Posterior cingulate gyrus (tissue), 11 donors: ENCODE measurements at places on chromosomes 1 and 21.
A peak's percentile ranks its signal among the peaks of the same experiment; 100 is the strongest.

DNA sequence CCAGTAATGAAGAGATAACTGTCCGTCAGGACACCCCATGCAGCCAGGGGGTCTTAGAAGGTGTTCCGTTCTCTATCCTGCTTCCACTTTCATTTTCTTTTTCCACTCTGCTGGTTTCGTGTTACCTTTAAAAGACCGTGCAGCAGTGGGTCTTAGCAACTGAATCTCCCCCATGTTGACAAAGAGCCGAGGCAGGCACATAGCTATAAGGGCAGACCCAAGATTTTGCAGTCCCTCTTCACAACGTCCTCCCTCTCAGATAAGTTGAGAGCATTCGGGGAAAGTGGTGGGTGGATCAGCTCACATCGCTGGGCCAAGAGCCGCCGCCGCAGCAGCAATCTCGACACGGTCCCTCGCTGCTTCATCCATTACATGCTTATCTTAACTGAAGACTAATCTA, 355.5 kb downstream of the LMO4 start:
- DNase-seq, result peak; percentile 76

- no peak for DNase-seq
Observed at GRCh38 chr1:237901299-237901934, 10.7 kb upstream of the ZP4 start.

DNA sequence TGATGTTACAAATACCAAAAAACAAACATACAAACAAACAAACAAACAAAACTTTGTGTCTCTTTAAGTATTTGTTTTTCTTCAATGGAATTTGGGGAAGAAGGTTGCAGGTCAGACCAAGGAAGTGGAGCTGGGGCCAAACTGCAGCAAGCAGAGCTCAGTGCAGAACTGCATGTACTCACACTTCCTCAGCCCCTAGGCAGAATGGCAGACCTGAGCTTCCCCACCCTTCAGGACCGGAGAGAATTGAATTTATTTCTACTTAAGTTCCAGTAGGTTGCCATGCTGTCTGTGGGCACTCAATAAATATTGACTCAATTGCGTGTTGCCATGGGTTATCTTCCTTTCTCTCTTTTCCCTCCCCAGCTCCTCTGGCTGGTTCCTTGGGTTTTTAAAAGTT, 173.6 kb downstream of the PTGER3 start:
- no peak for DNase-seq

- no peak for DNase-seq
Observed at GRCh38 chr1:54574158-54574778, 26.2 kb downstream of the ACOT11 start.

GRCh38 chr1:207336559-207337467, 15.3 kb downstream of the CD55 start:
- no peak for DNase-seq

GRCh38 chr1:166172106-166172505, 5.3 kb upstream of the FAM78B start:
- no peak for DNase-seq

DNA sequence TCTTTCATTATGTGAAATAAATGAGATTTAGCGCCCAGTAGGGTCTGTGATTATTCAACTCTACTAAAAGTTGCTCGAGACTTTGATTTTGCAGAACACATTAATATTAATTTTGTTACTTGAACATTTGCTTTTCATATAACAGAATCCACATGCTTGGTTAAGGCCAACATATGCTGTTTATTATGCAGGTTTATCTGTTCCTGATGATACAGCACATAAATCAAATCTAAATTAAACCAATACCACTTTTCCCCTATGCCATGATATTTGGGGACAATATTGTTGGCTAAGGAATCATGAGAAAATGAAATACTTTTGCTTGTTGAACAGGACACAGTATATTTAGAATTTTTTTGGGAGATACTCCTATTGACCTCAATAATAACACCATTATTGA, 291.1 kb downstream of the USP25 start:
- no peak for DNase-seq

DNA sequence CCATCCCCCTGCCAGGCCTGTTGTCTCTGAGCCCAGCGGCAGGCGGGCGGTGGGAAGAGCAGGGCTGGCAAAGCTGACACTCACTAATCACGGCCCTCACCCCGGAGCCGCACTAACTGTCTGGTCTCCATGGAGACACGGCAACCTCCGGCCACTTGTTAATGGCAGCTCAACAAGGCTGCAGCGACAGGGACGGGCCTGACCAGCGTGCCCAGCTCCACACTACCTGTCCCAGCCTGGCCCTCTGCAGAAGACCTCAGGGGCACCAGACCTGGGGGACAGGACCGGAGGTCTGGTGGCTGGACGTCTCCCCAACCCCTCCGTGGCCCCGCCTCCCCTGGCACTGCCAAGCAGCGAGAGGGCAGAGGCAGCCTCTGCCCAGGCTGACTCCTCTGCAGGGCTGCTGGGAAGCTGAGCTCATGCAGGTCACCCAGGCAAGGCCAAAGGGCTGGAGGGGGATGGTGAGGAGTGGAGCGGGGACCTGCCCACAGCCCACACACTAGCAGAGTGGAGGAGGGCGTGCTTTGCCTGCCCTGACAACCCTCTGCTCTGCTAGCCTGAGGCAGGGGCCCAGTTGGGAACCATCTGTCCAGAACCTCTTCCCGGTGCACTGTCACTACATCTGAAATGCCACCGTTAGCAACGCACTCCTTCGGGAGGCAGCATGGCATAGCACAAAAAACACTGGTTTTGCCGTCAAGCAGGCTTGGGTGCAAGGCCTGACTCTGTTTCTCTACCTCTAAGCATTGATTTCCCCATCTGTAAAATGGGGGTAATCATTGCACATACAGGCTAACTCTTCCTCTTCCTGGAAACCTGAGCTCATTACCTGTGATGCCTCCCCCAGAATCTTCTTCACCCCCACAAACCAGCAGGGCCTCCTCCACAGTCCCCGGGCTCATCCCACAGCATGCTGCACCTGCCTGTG, 29.6 kb upstream of the WASF2 start:
- DNase-seq, result peak; percentile 59
